ENCODE measurements at places on chromosomes 13 and 19.

- no peak for DNase-seq
Observed at GRCh38 chr19:33349319-33350289, 23.9 kb upstream of the CEBPG start.

- DNase-seq = no peak
Observed at GRCh38 chr13:50428183-50428877, 413.1 kb downstream of the KCNRG start.

DNA sequence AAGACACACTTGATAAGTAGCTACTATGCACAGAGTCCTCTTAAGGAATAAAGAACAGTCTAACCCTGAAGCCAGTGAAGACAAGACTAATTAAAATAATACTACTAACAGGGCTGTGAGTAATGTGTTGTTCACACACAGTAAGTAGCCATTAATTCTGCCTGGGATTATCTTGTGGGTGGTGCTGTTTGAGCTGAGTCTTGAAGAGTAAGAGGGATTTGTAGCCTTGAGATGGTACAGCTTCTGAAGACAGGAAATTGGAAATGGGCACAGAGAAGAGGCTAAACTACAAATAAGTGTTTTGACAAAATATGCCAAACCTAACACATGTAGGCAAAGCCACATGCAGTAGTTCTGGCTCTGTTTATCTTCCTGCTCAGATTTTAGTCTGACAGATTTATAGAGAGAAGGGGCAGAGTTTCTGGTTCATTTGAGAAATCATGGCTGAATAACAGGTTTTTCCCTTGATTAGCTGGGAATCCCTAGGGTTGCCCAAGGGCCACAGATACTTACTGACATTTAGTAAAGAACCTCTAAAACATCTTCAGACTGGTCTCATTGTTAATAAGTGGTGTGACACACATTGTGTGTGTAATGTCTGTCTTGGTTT, 38.0 kb downstream of the ITGBL1 start:
- no peak for DNase-seq

GRCh38 chr19:1825909-1826556, 14.0 kb upstream of the ATP8B3 start:
- peak; percentile 70 for DNase-seq

- DNase-seq = peak; percentile 49
Observed at GRCh38 chr19:56350416-56351045, 35.9 kb upstream of the ZSCAN5A start.
